NCI-H226 (cell line): ENCODE measurements at places on chromosomes 6 and 20.

DNA sequence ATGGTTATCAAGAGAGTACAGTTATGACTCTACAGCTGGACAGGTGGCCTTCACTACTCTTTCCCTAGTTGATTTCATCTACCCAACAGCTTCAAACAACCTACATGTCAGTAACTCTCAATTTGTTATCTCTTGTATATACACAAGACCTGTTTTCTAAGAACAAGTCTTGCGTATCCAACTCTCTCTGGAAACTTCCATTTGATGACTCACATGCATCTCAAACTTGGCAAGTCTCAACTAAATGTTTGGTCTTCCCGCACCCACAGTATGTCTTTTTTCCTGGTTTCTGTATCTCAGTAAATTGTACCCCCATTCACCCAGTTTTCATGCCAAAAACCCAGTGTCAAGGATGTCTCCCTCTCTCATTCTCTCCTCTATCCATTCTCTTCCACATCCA, 97.7 kb downstream of the BTBD9 start:
- DNase-seq = no peak

GRCh38 chr6:63804381-63804956, 168.9 kb downstream of the PHF3 start:
- DNase-seq = peak; percentile 96

DNA sequence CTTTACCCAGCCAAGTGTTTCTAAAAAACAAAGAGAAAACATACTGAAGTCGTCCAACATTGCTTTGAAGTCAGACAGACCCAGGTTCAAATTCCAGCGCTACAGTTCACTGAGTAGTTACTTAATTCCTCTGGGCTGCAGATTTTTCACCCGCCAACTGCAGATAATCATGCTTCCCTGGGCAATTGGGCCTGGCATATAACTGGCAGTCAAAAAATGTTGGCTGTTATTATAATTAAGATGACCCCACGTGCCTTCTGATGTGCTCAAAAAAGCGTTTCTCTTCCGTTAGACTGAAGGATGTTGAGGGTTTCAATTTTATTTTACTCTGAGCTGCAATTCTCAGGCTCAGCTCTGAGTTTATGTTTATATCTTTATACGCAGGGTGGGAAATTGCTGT, 156.1 kb upstream of the CITED2 start:
- no peak for DNase-seq

DNA sequence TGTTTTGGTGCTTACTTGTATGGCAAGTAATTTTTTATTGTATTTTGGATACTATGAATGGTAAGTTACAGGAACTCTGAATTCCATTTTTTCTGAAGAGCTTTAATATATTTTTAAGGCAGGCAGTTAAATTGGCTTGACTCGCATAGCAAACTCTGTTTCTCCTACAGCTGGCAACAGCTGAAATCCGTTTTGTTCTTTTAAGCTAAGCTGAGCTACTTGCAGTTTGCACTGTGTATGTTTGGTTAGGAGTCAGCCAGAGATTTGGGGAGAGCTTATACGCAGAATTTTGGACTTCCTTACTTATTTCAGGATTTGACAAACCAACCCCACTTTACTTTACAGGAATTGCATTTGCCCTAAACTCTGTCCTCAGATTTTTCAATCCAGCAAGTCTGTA, 179.1 kb downstream of the COL19A1 start:
- no peak for DNase-seq

GRCh38 chr6:158714706-158715105, 64.9 kb downstream of the SYTL3 start:
- no peak for DNase-seq

- peak; percentile 44 for DNase-seq
Measured at GRCh38 chr6:84657486-84657885, 106.9 kb downstream of the TBX18 start.

GRCh38 chr6:2917065-2917464, 14.0 kb upstream of the SERPINB9 start:
- no peak for DNase-seq

DNA sequence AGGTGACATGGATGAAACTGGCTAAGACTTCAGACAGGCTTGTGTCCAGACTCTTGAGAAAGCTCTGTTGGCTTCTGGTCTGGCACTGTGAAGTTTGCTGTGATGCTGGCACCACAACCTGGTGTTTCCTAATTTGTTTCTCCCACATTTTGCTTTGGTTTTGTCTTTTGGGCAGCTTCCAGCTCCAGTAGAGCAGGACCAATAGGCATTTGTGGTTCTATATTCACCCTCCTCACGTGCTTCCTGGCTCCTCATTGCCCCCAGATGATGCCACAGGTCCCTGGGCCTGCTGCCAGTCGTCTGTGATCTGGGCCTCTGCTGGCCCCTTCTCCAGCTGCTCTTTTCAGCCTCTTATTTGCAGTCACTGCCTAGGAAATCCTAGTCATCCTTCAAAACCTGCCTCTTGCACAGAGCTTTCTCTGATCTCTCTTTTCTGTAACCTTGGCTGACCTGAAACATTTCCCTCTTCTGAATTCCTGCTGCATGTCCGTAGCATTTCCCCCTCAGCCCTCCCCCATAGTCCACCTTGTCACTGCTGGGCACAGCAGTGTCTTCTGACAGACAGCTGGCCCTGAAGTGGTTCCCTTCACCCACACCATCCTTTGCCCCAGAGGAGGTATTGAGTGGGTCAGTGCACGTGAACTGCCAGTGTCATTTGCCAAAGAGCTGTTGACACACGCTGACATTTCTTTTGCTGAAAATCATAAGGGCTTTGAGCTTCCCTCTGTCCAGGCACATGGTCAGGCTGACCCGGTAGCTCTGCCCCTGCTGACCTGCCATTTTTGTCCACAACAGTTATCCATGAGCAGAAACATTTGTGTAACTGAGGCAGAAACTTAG, 63.0 kb downstream of the PTPN1 start:
- peak; percentile 41 for DNase-seq

- peak; percentile 67 for DNase-seq
Measured at GRCh38 chr20:33945391-33946081, 48.2 kb upstream of the RALY start.

- no peak for DNase-seq
Measured at GRCh38 chr6:121608270-121608669, 172.8 kb downstream of the GJA1 start.

DNA sequence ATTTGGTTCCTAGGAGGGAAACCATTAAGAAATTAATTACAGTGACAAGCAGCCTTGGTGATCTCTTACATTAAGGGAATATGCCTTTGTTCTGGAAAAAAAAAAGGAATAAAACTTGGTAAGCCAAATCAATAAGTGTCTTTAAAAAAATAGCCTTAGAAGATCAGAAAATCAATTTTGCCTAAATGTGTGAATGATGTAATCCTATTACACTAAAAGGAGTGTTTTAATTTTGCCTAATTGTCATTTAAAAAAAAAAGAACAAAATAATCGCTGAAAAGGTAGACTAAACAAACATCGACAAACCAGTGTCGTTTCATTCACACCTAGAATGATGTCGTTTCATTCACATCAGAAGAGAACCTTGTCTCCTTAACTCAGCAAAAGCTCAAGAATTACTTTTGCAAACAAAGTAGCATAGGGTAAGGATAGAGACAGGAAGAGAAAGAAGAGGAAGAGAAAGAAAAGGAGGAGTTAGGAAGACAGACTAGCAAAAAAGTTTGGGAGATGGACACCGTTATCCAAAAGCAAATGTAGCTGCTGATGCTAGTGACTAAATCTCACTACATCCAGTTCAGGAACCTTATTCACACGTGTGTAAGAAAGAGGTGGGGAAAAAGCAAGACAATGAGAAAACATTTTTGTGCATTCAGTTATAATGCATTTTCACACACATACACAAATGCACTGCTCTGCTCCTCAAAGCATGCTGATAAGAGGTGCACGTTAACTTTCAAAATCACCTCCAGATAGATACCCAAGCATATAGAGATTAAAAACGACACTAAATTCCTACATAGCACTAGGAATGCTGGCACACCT, 60.6 kb downstream of the HIVEP2 start:
- no peak for DNase-seq

GRCh38 chr6:136604928-136605510, 54.8 kb upstream of the MAP7 start:
- DNase-seq = no peak

- no peak for DNase-seq
Measured at GRCh38 chr6:157513619-157514485, 132.9 kb downstream of the ZDHHC14 start.

GRCh38 chr6:170376386-170377043, 70.0 kb downstream of the FAM120B start:
- DNase-seq = no peak

GRCh38 chr6:151534576-151534975, 40.8 kb downstream of the CCDC170 start:
- peak; percentile 12 for DNase-seq

- DNase-seq = peak; percentile 97
Measured at GRCh38 chr6:80106418-80107235, at the start of gene BCKDHB. TSS of gene BCKDHB (plus strand) at chr6:80106671. CDS start at chr6:80106694, 23 bp downstream.

DNA sequence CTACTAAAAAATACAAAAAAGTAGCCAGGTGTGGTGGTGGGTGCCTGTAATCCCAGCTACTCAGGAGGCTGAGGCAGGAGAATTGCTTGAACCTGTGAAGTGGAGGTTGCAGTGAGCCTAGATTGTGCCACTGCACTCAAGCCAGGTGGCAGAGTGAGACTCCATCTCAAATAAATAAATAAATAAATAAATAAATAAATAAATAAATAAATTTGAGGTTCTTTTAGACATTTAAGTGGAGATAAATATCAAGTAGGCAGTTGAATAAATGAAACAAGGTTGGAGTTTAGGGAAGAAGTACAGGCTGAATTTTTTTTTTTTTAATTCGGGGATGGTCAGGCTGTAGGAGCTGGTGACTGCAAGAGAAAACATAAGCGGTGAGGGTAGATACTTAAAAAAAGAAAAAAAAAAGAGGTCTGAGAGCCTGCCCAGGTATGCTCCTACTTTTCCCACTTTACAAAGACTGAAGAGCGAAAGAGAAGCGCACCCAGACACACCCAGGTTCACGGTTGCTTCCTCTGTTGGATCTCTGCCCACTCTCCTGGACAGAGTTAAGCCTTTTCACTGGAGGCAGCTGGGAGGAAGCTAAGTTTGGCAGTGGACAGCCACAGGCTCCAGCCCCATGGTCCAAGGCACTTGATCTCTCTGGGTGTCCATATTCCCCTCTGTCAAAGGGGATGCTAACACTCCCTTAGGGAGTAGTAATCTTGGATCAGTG, 100.9 kb upstream of the PRDM1 start:
- DNase-seq = no peak

GRCh38 chr20:2252419-2252997, 43.3 kb upstream of the TGM3 start:
- no peak for DNase-seq

GRCh38 chr6:5214570-5215052, 46.1 kb downstream of the LYRM4 start:
- DNase-seq = no peak

DNA sequence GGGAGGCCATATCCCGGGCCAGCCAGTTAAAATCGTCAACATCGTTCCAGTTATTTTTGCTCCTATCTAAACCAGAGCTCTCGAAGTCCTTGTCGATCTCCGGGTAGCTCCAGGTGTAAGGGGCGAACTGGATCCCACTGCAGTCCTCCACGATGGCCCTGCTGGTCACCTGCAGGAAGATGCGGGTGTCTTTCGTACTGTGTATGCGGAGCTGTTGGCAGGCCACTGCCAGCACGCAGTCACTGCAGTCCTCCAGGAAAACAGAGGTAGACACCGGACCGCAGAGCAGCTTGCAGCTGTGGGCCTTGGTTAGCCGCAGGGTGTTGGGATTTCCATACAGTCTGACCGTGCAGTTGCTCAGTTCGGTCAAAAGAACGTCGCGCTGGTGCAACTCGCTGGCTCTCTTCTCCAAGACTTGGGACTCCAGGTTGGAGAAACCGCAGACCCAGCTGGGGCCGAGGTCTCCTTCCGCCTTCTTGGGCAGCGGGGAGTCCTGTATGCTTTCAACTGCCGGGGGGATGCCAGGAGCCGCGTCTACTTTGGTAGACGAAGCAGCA, 742 bp downstream of the TBCC start:
- DNase-seq = no peak

DNA sequence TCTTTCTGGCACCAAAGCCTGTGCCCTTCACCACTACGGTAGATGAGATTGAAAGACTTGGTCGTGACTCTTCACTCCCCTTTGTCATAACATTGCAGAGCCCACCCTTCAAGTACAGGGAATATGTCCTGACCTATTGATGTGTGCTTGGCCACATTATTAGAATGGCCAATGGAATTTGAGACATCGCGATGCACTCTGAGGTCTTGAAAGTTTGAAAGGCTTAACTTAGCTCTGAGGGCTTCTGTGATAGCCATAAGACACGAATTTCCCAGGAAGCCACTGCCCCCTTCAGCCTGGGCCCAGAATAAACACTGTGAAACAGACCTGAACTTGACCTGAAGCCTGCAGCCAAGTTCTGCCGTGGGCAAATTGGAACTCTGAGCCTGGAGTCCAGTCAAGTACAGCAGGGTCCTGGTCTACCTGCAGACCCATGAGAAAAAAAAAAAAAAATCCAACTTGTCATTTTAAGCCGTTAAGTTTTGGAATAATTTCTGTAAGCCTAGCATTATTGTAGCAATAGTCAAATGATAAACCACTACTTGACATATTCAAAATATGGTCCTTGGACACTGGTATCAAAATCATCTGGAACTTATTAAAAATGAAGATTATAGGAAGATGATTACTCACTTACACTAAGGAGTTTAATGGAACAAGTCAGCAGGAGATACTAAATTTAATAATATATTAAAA, 36.9 kb upstream of the TRAF3IP2 start:
- peak; percentile 43 for DNase-seq

- DNase-seq = peak; percentile 13
Measured at GRCh38 chr6:134235937-134236751, 81.8 kb downstream of the SGK1 start.

DNA sequence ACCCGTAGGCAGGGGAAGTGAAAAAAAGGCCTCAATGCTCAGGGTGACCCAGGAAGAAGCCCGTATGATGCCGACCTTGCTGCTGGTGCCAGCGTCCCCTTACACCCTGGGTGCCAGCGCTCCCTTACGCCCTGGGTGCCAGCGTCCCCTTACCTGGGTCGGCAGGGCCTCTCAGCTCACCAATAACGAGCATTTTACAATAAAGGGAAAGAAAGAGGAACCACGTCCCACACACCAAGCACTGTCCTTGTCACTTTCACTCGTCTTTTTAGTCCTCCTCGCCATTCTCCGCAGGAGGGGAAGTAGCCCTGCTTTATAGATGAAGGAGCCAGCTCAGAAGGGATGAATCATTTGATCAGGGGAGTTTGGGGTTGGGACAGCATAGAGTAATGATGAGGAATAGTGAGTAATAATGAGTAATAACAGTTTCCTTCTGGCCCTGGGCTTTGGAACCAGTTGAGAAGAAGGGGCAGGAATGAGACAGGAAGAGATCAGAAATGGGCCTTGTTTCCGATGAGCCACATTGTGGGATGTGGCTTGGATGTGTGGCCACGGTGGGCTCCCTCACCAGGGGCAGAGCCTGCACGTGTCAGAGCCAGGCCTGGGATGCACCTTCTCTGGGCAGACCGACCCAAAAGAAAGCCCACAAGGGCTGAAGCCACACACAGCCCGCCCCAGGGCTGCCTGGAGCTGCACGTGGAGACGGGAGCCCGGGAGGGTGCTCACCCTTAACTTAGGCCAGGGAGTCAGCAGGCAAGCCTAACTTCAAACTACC, 75.7 kb downstream of the SYNJ2 start:
- DNase-seq = peak; percentile 90

GRCh38 chr6:35730745-35731413, 6.0 kb upstream of the ARMC12 start:
- DNase-seq = no peak

GRCh38 chr6:40349901-40350746, 237.0 kb downstream of the LRFN2 start:
- DNase-seq = no peak

- DNase-seq = no peak
Measured at GRCh38 chr6:70142034-70142433, 160.8 kb downstream of the COL9A1 start.

- no peak for DNase-seq
Measured at GRCh38 chr20:32609993-32610392, 24.9 kb upstream of the NOL4L start.
